Activated naive CD8-positive, alpha-beta T cell treated with anti-CD3 and anti-CD28 coated beads for 36 hours (primary cell): ENCODE measurements at places on chromosomes 16 and 17. TPM values are rescaled to one million over a fixed set of nuclear protein-coding genes. Genes with fewer than 3 reads are reported as not detected.

- no peak for DNase-seq
Measured at GRCh38 chr17:81301195-81302144, 6.4 kb upstream of the SLC38A10 start.

- DNase-seq: no peak
Measured at GRCh38 chr16:9980981-9981380, 201.2 kb downstream of the GRIN2A start.

- DNase-seq: no peak
Measured at GRCh38 chr16:87459027-87459426, 33.8 kb downstream of the ZCCHC14 start.

CEP295NL gene
- not detected for total RNA-seq

DNA sequence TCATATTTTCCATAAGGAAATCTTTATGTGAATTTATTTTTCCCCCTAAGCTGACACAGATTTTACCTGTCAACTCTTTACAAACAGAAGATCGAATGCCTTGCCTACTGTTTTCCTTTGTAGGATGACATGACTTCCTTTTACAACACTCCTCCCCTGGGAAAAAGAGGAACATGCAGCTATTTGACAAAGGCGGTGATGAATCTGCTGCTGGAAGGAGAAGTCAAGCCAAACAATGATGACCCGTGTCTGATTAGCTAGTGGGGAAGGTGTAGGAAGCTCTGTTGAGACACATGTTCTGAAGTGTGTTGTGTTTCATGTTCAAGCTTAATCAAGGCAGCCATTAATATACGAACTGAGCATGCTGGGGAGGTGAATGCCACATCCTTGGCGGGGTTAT, 238.0 kb downstream of the PHKB start:
- no peak for DNase-seq

DNA sequence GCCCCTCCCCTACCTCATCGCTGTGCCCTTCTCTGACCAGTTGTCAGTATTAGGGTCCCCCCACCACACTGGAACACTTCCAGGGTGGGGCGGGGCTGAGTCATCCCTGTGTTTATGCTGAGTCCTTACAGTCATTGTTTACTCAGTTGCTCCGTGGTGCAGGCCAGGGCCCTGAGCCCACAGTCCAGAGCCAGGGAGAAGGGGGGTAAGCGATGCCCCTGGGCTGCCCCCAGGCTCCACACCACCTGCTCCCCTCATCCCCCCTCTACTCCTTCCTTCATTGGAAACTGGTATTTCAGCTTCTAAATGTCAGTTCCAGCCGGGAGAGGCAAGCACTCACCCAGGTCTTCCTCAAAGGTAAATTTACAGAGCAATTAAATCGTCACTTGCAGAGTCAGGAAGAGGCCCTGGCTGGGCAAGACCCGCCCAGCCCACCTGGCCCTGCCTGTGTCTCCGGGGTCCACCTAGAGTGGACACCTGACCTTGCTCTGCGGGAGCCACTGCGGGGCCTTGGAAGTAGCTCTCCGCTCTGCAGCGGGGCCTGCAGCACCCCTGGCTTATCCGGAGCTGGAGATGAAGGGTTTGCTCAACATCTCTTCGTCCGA, 4.8 kb downstream of the ATP2A3 start:
- no peak for DNase-seq

GRCh38 chr17:18262111-18262510, 1.6 kb downstream of the MIEF2 start:
- no peak for DNase-seq

GRCh38 chr17:60248618-60249289, 99.0 kb downstream of the CA4 start:
- DNase-seq: no peak

GRCh38 chr16:69610356-69610755, 44.6 kb downstream of the NFAT5 start:
- no peak for DNase-seq

DNA sequence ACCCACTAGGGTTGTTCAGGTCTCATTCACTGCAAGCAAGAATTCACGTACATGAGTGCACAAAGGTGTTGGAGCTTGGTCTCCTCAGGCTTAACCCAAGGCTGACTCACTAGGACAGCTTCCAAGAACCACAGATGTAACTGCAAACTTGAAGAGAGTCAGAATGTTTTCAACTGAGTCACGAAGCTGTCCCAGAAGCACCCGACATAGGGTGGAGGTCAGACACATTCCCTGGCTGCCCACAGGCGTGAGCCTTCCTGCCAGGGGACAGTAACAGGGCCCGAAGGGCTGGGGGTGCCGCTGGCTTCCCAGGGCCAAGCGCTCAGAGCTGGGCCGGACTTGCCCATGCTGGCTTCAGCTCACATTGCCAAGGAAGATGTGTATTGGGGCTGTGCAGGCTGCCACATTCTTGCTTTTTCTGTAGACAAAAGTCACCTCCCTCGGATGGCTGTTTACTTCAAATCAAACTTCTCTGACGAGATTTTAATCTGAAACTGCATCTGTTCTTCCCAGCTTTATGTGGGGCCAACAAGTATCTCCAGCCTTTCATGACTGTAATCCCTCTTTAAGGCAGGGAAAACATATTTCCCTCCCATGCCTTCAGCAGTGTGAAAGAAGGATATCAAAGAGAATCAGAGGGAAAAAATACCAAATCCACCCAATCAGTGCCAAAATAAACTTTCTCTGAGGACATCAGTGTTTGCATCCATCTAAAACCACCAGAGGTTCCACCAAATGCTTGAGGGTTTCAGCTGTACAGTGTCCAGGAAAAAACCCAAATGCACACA, 14.3 kb downstream of the CMTM3 start:
- DNase-seq: no peak

GRCh38 chr17:79046197-79046915, 22.4 kb downstream of the C1QTNF1 start:
- no peak for DNase-seq

GRCh38 chr17:59425085-59425931, 93.9 kb downstream of the YPEL2 start:
- no peak for DNase-seq

CFAP97D1 gene
- total RNA-seq: not detected

- no peak for DNase-seq
Measured at GRCh38 chr17:33369149-33369548, 76.1 kb upstream of the ASIC2 start.

- DNase-seq: no peak
Measured at GRCh38 chr17:61729690-61730268, 133.5 kb downstream of the BRIP1 start.

- DNase-seq: no peak
Measured at GRCh38 chr17:54626146-54626703, 274.4 kb upstream of the TOM1L1 start.

DNA sequence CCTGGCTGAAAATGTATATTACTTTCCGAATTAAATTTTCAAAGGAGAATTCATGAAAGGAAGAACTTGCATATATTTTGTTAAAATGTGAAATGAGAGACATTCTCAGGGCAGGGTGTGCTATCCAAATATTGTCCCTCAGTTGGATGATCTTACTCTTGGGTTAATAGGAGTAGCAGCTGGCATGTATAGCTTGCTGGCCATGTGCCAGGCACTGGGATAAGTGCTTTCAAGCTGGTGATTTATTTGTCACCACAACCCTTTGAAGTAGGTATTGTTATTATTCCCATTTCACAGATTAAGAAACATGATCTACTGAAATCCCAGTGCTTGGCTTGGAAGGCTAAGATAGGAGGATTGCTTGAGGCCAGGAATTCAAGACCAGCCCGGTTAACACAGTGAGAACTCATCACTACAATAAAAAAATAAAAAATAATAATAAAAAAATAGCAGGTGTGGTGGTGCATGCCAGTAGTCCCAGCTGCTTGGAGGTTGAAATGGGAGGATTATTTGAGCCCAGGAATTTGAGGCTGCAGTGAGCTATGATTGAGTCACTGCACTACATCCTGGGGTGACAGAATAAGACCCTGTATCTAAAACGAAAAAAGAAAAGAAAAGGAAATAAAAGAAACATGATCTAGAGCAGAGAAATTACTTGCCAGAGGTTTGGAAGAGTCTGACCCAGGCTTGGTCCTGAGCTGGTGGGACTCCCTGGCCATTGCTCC, 11.6 kb upstream of the MPHOSPH6 start:
- no peak for DNase-seq

- no peak for DNase-seq
Measured at GRCh38 chr16:68059804-68060203, 25.4 kb upstream of the NFATC3 start.

CLEC10A gene
- total RNA-seq: not detected

DNA sequence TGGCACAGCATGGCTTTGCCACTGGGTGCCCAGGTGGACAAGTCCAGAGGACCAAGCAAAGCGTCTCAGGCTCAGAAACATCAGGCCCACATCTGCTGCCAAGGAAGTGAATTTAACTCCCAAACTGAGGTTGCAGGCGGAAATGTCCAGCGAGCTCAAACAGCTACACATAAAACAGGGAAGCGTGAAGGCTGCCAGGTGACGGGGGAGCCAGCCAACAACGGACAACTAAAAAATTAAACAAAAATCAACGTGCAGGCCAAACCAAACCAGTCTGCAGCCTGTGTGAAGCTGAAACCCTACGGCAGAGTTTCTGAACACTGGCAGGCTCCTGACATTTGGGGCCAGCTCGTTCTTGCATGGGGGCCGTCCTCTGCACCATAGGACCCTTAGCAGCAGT, 2.5 kb downstream of the TK1 start:
- no peak for DNase-seq

DNA sequence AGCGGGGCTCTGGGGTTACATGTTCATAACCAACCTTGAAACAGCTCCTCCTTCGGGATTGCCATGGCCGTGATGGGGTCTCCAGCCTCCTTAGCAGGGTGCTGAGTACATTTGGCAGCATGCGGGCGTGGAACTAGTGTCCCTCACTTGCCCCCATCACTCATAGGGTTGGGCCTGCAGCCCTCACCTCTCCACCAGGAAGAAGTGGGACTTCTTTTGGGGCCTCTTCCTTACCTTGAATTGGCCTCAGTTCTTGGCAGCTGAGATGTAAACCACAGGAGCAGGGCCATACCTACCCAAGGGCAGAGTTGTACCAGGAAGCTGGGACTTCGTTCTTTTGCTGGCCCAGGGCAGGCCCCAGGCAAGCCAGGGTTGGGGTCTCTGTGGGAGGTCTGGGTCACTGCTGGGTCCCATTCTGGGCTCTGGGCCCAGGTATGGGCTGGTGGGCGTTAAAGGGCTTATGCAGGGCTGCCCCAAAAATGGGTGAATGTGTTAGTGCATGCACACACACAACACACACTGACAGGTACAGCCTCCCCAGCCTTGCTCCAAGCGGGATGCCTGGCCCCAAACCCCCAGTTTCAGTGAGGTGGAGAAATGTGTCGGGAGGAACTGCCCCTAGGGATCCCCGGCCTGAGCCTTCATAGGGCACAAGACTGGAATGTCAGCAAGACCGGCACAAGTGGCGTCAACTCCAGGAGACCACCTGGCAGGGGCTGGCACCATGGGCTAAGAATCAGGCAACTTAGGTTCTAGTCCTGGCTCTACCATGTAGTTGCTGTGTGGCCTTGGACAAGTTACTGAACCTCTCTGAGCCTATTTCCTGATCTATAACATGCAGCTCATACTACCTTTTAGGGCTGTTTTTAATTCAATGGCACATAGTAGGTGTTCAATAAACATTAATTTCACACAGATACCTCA, 3.9 kb upstream of the KRT15 start:
- no peak for DNase-seq

MYO15A gene
- 0.68 TPM for total RNA-seq

PLCG2 gene
- total RNA-seq: 8.1 TPM

SMARCD2 gene
- total RNA-seq: 91.6 TPM

GCGR gene
- not detected for total RNA-seq

DNA sequence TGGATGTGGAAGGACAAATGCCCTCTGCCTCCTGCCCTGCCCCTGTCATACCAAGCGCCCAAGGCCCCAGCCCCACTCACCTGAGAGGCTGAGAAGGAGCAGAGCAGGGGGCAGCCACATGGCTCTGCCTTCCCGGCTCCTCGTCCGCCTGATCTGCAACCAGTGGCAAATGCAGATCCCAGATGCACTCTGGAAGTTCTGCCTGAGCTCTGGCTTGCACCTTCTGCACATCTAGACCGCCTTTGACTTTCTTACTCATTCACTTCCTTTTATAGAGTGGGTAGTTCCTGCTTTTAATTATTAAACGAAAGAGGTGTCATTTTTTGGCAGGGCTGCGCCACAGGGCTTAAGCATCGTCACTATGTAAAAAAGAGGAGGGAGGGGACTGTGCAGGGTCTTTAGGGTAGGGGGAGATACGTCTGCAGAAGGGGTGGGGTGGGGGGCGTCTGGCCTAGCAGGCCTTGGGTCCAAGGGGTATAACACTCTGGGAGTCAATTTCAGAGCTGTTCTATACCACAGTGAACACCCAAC, at the start of gene CD300LB:
CD300LB (minus strand) TSS at position 245 of the 531 bp plus-strand sequence; CDS start at position 120, 125 bp downstream.
- DNase-seq: no peak

EVPLL gene
- total RNA-seq: 0.39 TPM

DNA sequence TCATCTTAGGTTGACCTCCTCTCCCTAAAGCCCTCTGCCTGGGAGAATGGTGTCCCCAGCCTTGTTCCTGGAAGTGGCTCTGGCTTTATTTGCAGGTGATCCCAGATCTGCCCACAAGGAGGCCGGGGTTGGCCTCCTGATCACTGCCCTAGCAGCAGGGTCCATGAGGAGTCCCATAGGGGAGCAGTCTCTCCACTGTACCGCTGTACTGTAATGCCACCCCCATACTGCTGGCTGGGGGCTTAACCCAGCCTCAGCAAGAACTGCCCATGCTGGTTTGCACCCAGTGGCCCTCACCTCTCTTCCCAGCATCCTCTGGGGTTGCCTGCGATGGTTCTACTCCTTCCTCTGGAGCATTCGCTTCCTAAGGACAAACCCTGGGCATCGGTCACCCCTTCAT, 39.1 kb downstream of the PSME3IP1 start:
- DNase-seq: no peak

DNA sequence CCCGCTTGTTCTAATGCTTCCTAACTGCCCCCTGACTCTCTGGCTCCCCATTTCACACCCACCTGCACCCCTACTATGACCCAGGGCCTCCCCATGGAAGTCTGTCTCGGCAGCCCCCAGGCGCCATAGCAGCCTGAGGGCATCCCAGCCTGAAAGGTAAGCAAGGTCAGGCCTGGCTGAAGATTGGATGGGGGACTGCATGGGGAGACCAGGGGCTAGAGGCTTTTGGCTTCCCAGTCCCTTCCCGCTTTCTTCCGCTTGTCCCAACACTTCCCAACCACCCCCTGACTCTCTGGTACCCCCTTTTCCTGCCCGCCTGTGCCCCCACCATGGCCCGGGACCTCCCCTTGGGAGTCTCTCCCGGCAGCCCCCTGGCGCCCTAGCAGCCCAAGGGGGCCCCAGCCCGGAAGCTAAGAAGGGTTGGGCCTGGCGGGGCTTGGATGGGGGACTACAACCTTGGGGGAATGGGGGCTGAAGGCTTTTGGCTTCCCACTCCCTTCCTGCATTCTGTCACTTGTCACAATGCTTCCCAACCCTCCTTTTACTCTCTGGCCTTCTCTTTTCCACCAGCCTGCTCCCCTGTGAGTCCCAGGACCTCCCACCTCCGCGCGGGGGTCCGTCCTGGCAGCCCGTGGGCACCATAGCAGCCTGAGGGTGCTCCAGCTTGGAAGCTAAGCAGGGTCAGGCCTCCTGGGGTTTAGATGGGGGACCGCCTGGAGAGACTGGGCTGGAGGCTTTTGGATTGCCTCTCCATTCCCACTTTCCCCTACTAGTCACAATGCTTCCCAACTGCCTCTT, 2288.4 kb downstream of the TP53TG3F start:
- DNase-seq: no peak
